K562 (cell line): ENCODE measurements at places on chromosomes 7 and 10. TPM values are rescaled to one million over a fixed set of nuclear protein-coding genes. Genes with fewer than 3 reads are reported as not detected.

GRCh38 chr7:3960942-3961341 lies 659.9 kb downstream of the SDK1 start:
- H3K4me1 ChIP-seq = no peaks in the 10 kb centered on the region
- no peaks in the 10 kb centered on the region for H3K36me3 ChIP-seq
- no peak overlapping the region for H3K27ac ChIP-seq
- H3K27me3 ChIP-seq = peaks cover 5% of the 10 kb centered on the region
- H3K4me3 ChIP-seq = no peak overlapping the region

GRCh38 chr7:49513911-49514310 lies 259.5 kb upstream of the VWC2 start:
- no peak for DNase-seq
- no peaks in the 10 kb centered on the region for H3K36me3 ChIP-seq

DNA sequence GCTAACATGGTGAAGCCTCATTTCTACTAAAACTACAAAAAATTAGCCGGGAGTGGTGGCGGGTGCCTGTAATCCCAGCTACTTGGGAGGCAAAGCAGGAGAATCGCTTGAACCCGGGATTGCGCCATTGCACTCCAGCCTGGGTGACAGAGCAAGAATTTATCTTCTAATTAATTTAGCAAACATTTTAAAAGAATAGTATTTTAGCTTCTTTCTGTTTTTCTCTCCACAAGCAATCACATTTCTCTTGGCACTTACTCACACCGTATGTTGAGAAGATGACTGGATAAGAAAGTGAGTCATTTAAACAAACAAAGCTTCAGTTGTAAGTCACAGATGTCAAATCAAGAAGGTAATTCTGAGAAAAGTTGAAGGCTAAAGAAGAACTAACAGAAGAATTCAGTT lies 264.0 kb downstream of the ARL4A start:
- no peaks in the 10 kb centered on the region for H3K4me1 ChIP-seq
- H3K27ac ChIP-seq = peak overlapping the region; percentile 64; the same call in 2 of the 3 replicates
- no peak for DNase-seq
- no peaks in the 10 kb centered on the region for H3K27me3 ChIP-seq
- H3K36me3 ChIP-seq = no peaks in the 10 kb centered on the region
- no peak overlapping the region for H3K4me3 ChIP-seq

- H3K36me3 ChIP-seq = no peaks in the 10 kb centered on the region
- no peaks in the 10 kb centered on the region for H3K27me3 ChIP-seq
- DNase-seq = no peak
- H3K27ac ChIP-seq = no peak overlapping the region
- no peaks in the 10 kb centered on the region for H3K4me1 ChIP-seq
These were observed 124.5 kb downstream of the SLC16A9 start for GRCh38 chr10:59585046-59585700.

GRCh38 chr10:121322776-121323175 lies 275.5 kb downstream of the FGFR2 start:
- H3K36me3 ChIP-seq = no peaks in the 10 kb centered on the region
- no peaks in the 10 kb centered on the region for H3K4me1 ChIP-seq
- no peak overlapping the region for H3K27ac ChIP-seq
- DNase-seq = no peak

DNA sequence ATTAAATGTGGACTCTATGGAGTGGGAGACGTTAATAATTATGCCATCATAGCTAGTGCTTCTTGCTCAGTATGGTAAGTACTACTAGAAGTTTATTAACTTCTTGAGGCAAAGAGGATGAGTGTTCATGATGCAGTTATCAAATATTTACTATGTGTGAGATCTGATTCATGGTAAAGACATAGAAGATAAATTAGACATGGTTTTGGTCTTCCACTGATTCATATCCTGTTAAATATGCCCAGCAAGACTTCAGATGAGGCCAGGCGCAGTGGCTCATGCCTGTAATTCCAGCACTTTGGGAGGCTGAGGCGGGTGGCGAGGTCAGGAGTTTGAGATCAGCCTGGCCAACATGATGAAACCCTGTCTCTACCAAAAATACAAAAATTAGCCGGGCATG lies 547.1 kb upstream of the ANKRD30A start:
- DNase-seq = no peak
- H3K36me3 ChIP-seq = no peaks in the 10 kb centered on the region
- no peaks in the 10 kb centered on the region for H3K27me3 ChIP-seq
- H3K4me3 ChIP-seq = no peak overlapping the region
- H3K27ac ChIP-seq = no peak overlapping the region

The KIFBP gene
- 13.8 and 14.8 TPM in 2 replicates for total RNA-seq

- H3K27me3 ChIP-seq = no peaks in the 10 kb centered on the region
- H3K4me3 ChIP-seq = no peak overlapping the region
- DNase-seq = no peak
- no peak overlapping the region; the same call in 2 of the 3 replicates for H3K27ac ChIP-seq
These were observed 53.1 kb upstream of the KMT2E start for GRCh38 chr7:104960741-104961448.

The HIPK2 gene
- 17.5 and 19.8 TPM in 2 replicates for total RNA-seq

The TRIM74 gene
- total RNA-seq = not detected in 2 replicates

DNA sequence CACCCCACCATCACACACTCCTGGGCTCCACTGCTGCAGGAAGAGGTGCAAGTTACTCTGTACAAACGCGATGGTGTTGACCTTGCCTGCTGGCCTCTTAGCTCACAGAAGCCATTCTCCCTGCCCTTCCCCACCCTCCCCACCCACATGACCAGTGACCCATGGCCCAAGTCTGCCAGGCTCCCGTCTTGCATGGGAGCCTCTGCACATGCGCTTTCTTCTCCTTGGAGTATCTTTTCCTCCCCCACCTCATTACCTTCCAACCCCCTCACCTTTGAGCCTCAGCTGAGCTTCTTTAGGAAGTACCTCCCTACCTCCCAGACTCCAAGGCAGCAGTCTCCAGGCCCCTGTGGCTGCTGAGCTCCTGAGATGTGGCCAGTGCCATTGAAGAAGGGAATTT lies 337.7 kb upstream of the ZNF32 start:
- no peak overlapping the region for H3K27ac ChIP-seq
- DNase-seq = no peak
- H3K4me3 ChIP-seq = no peak overlapping the region
- 0 out of 2 replicates have a peak, but pooled peaks cover 3% of the 10 kb centered on the region for H3K4me1 ChIP-seq
- H3K36me3 ChIP-seq = no peaks in the 10 kb centered on the region

GRCh38 chr7:44262031-44262430 lies 61.3 kb downstream of the YKT6 start:
- peaks cover 23% of the 10 kb centered on the region for H3K4me1 ChIP-seq
- H3K27ac ChIP-seq = no peak overlapping the region
- H3K36me3 ChIP-seq = no peaks in the 10 kb centered on the region
- H3K27me3 ChIP-seq = peaks cover 39% of the 10 kb centered on the region
- no peak overlapping the region for H3K4me3 ChIP-seq

The PNLIPRP2 gene
- 0.38 and 0.40 TPM in 2 replicates for total RNA-seq

DNA sequence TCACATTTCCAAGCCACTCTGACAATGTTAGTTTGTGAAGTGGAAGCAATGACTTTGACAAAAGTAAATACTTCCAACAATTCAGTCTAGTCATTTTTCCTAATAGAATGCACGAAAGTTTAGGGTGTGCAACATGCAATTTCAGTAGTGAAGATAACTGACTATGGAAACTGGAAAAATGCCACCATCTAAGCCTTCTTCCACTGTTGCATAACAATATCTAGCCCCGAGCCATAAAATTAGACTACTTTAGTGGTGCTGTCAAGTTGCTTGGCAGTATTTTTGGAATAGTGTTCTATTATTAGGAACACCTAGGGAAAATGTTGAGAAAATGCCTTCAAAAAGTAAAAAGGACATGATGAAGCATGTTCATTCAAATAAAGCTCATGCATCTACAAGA lies 17.9 kb downstream of the SEMA3A start:
- H3K36me3 ChIP-seq = no peaks in the 10 kb centered on the region
- H3K27me3 ChIP-seq = no peaks in the 10 kb centered on the region
- no peak overlapping the region for H3K27ac ChIP-seq

DNA sequence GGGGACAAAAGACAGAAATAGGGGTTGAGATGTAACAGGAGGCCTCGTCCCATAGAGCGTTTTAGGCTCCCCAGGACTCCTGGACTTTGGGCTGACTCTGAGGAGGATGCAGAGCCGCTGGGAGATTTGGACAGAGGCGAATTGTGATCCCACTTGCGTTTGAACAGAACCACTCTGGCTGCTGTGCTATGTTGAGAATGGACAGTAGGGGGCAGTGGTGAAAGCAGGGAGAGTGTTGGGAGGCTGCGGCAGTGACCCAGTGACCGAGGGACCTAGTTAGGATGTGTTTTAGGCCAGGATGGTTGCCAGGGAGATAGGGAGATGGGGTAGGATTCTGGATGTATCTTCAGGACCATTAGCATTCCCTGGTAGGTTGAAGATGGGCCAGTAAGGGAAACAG lies 271.6 kb downstream of the CCDC3 start:
- no peak overlapping the region for H3K27ac ChIP-seq
- H3K36me3 ChIP-seq = no peaks in the 10 kb centered on the region
- peak; percentile 63 for DNase-seq

The NXPH1 gene
- 0.07 and 0.16 TPM in 2 replicates for total RNA-seq
